LHCN-M2 (cell line): ENCODE measurements at places on chromosomes 2 and 18. TPM values are rescaled to one million over a fixed set of nuclear protein-coding genes. Genes with fewer than 3 reads are reported as not detected.

GRCh38 chr2:161170958-161171932 lies 11.0 kb downstream of the TANK start:
- peak; percentile 33 for DNase-seq

DNA sequence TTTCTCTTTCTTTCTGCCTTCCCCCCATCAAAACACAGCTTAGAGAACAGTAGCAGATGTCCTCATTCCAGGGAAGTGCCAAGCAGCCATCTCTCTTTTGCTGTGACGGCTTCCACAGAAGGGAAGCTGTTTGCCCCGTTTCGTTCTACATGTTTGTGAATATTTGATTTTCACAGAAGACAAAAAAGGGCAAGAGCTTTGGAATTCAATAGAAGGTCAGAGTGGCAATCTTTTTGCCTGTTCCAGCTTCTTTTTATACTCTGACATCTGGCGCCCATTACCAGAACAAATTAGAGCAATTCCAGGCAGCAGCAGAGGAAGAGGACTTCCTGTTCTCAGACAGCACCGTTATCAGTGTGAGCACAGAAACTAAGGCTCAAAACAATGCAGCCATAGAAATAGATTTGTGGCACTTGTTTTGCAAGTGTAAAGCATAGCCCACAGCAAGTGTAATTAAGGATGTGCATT lies 79.0 kb upstream of the CDH19 start:
- DNase-seq = no peak

DNA sequence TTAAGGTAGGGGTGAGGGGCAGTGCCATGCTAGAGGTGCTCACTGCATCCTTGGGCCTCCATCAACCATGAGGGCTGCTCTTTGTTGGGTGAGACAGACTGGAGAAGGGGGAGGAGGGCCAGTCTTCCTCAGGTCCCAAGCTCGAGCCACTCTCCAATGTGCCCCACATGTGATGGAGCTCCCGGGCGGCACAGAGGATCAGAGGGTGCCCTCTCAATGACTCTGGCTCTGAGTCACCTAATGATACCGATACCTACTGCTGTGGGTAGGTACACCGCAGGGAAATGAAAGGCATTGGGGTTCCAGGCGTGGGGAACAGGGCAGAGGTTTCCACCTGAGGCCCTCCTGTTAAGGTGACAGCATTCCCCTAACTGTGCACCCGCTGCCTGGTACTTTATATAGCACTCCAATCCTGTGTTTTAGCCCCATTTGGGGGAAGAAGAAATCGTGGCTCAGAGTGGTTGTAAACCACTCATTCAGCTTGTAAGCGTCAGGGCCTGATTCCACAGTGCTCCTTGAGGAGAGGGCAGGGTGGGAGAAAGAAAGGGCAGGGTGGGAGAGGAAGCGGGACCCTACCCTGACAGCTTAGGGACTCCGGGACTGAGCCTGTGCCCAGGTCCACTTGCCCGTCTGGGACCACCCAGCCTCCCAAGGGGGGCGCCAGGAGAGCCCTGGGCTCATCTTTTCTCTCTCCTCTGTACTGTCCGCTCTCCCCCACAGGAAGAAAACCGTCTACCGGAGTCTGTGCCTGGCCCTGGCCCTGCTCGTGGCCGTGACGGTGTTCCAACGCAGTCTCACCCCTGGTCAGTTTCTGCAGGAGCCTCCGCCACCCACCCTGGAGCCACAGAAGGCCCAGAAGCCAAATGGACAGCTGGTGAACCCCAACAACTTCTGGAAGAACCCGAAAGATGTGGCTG lies 1.8 kb downstream of the B3GNT7 start:
- DNase-seq = no peak

Gene CHRND
- total RNA-seq = 1.1 and 7.1 TPM in 2 replicates

Gene MATN3
- total RNA-seq = 6.9 and 8.2 TPM in 2 replicates
